ENCODE measurements at places on chromosomes 13 and 19. TPM values are rescaled to one million over a fixed set of nuclear protein-coding genes. Genes with fewer than 3 reads are reported as not detected.

Gene RTBDN
- not detected for total RNA-seq

- no peak for DNase-seq
These were observed 10.4 kb downstream of the XAB2 start for GRCh38 chr19:7618771-7619510.

Gene PSG6
- not detected for total RNA-seq

Gene ZNF836
- 27.8 TPM for total RNA-seq

DNA sequence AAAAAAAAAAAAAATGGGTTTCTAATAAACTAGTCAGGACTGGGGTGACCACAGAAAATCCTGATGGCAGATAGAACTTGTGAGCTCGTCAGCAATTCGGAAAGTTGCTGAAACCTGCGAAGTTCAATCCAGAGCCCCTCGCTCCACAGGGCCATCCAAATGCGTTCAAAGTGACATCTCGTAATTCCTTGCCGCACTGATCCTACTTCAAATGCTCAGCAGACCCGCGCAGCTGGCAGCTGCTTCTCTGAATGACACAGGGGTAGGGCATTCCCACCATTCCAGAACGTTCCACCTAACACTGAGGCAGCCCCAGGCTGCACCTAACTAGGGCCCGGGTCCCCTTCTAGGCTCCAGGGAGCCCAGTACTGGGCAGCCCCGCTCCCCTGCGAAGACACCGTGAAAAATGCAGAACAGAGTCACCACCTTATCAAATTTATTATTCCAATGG, 4.8 kb upstream of the DAPK3 start:
- DNase-seq: no peak

Gene HSPB6
- 25.4 TPM for total RNA-seq

Gene MIR17HG
- total RNA-seq: 9.0 TPM

DNA sequence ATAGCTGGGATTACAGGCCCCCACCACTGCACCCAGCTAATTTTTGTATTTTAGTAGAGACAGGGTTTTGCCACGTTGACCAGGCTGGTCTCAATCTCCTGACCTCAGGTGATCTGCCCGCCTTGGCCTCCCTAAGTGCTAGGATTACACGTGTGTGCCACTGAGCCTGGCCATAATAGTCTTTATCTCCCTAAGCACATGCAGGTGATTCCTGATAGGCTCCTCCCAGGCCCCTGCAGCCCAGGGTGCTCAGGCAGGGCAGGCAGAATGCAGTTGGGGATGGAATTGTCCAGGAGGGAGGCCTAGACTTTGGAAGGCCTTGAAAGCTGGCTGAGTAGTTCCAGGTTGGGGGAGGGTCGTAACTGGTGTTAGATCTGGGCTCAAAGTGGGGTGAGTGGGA, 8.5 kb downstream of the ZNF526 start:
- DNase-seq: no peak

DNA sequence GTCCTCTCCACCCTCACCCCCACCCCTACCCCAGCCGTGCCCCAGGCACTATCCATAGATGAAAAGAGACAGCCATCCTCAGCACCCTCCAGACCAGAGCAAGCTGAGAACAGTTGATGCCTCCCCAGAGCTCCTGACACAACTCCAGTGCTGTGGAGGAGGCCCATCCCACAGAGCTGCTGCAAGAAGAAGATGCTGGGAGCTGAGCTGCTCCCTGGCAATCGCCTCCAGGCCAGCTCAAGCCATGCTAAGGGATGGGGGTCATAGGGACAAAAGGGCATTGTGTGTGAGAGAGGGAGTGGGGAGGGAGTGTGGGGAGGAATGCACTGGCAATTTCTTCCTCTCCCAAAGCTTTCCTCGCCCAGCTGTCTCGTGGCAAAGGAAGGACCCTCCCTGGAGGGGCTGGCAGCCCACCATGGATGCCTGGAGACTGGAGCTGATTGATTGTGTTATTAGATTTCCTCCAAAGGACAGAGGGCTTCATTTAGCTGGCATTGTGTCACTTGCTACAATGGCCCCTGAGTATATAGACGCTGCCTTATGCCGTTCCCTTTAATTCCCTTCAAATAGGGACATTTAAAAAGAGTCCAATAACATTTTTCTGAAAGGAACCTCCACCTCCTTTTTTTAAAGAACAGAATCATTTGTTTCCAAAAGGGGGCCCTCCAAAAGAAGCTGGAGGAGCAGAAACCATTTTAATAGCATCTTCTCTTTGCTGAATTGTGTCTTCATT, 476.4 kb downstream of the FOXO1 start:
- DNase-seq: no peak

DNA sequence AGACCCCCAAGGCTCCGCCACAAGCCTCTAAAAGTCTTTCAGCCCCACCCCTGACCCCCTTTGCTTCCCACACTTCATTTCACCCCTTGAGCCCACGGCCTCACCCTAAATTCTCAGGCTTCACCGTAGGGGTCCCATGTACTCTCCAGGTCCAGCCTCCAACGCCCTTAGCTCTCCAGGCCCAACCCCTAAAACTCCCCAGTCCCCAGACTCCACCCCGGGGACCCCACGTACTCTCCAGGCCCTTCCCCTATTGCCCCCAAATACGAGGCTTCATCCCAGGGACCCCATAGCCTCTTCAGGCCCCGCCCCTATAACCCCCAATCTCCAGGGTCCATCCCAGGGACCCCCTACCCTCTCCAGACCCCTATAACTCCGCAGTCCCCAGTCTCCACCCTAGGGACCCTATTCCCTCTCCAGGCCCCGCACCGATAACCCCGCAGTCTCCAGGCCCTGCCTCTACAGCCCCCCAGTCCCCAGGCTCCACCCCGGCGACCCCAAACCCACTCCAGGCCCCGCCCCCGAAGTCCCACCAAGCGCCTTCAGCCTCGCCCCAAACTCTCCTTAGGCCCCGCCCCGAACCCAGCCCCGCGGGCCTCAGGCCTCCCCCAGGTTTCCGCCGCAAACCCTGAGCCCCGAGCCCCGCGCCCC, 619 bp downstream of the MED16 start:
- no peak for DNase-seq

GRCh38 chr13:107586216-107586615, 629.1 kb downstream of the LIG4 start:
- no peak for DNase-seq

DNA sequence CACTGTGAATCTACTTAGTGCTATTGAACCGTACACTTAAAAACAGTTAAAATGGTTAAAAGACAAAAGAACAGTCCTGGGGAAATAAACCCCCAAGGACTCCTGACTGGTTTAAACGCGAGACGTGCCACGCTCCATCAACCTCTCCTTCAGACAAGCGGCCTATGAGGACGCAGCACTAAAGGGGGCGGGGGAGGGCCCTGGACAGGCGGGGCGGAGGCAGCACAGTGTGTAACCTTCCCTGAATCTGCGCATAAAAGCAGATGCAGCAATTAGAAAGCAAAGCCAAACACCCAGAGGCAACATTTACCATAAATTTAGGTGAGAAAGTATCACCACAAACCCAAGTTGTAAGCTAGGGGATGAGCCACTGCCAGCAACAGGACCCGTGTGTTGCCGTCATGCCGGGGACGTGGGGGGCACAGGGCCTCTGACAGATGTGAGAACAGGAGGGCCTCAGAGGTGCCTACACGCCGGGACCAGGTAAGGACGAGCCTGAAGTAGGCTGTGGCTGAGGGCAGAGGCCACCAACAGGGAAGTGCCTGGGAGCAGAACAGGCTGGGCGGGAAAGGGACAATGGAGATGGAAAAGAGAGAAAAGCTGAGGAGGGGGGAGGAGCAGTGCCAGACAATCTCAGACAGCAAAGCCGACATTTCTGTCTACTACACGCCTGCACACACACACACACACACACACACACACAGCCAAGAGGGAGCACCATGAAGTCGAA, 15.3 kb upstream of the ADPRHL1 start:
- DNase-seq: no peak

GRCh38 chr13:84362777-84363176, 480.5 kb upstream of the SLITRK1 start:
- DNase-seq: no peak

DNA sequence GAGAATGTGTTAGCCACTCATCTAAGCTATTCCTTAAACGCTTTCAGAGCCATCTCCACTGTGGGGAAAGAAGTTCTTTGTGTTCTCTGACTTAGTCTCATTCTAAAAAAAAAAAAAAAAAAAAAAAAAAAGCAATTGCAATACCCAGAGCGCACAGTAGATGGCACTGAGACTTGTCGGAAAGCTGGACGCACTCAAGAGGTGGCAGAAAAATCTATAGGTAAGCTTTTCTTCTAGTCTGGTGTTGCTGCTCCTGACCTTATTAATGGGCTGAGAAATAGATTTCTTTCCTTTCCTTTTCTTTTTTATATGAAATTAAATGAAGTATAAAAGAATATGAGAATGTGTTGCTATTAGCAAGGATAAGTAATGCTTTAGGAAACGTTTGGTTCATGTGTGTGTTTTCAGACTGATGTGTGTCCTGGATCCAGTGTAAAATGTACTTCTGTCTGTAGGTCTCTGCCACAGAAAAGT, 4.7 kb upstream of the GJB2 start:
- DNase-seq: no peak

- DNase-seq: no peak
These were observed 100.2 kb upstream of the RFC3 start for GRCh38 chr13:33717775-33718174.

Gene CRLF1
- total RNA-seq: 2.5 TPM

DNA sequence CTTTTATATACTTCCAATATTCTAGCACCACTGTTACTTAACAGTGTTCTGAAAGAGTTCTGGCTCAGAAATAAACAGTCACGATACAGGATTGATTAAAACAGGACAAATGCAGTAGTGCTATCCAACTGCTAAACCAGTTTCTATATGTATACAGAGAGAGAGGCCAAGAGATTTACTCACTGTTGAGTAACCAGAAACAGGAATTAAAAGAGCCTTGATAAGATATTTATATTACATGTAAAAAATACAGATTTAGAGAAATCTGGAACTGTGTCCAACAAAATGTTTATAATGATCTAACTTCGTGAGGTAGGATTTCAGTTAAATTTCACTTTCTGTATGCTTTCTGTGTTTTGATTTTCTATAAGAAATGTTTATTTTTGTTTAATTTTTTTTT, 116.6 kb downstream of the CDK8 start:
- no peak for DNase-seq

Gene GPR4
- 0.32 TPM for total RNA-seq

Gene IGFL1
- not detected for total RNA-seq

- no peak for DNase-seq
These were observed 255.0 kb upstream of the SLITRK1 start for GRCh38 chr13:84137292-84137691.

DNA sequence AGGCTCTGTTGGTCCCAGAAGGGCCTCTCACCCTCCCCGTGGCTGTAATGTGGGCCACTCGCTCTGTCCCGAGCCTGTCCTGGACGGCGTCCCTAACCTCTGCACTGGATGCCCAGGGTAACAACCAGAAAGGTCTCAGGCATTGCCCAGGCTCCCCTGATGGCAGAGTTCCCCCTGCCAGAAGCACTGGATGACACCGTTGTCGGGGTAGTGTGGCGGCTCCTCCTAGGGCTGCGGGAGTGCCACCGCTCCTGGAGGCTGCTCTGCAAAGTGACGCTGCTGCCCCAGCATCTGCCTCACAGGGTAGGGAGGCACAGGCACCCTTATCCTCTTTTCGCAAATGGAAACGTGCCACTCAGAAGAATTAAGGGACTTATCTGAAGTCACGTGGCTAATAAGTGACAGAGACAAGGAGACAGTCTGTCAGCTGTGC, 32.0 kb downstream of the MPHOSPH8 start:
- DNase-seq: no peak

DNA sequence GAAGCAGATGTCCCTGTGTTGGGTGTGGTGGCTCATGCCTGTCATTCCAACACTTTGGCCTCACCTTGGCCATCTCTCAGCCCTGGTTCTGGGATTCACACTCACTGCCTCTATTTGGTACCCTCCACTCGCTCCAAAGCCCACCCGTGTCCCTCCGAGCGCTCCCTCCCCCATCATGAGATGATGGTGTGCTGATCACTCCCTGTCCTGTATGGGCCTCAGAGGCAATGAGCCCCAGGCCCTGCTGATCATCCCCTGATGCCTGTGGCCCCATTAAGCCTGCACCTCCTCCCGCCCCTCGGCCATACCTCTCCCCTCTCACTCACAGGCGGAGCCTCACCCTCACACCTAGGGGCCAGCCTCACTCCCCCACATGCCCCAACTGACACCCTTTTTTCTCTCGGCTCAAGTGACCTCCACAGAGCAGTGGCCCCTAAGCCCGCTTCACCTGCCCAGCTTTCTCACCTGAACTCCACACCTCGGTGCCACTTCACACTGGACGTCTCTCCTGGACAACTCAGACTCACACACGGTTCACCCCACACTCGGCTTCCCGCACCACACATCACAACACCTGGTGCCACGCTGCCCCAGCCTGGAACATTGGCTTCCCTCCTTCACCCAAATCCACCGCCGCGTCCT, 114.5 kb downstream of the STK24 start:
- no peak for DNase-seq

- DNase-seq: no peak
These were observed 11.8 kb downstream of the DAPK3 start for GRCh38 chr19:3958836-3959765.

DNA sequence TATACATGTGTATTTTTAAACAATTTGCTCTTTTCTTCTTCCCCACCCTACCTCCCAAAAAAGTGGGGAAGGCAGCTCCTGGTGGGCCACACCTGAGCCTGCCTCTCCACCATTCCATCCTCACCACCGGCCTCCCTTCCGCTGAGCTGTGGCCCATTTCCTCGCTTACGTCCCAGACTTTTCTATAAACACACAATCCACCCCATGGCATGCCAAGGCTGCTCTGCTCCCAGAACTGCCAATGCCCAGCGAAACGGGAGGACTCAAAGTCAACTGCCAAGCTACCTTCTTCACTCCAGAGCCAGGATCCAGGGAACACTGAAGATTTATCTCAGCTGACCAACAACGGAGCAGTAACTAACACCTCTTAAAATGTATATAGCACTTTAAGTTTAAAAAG, 2.8 kb downstream of the N4BP2L1 start:
- DNase-seq: no peak

DNA sequence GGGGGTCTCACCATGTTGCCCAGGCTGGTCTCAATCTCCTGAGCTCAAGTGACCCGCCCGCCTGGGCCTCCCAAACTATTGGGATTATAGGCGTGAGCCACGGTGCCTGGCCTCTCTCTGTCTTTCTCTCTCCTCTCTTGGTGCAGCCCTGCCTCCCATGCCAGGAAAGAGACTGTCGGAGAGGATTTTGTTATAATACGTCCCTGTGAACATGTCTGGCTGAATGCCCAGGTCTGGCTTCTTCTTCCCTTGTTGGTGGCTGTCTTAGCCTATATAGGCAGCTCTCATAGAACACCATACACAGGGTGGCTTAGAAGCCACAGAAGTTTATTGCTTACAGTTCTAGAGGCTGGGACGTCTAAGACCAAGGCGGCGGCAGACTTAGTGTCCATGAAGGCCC, 46.4 kb downstream of the PEX11G start:
- DNase-seq: no peak

Gene NFIX
- 83.5 TPM for total RNA-seq

DNA sequence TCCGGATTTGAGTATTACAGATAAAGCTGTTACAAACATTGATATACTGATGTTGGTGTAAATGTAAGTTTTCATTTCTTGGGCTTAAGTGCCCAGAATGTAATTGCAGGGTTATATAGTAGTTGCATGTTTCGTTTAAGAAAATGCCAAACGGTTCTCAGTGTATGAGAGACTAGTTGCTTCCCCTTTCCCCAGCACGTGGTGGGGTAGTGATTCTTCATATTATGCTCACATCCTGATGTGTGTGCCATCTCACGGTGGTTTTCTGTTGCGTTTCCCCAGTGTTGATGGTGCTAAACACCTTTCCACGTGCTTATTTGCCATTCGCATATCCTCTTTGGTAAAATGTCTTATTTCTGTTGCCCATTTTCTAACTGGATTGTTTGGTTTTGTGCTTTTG, 34.7 kb upstream of the F7 start:
- DNase-seq: no peak

Gene TPTE2
- total RNA-seq: 0.16 TPM

Gene SOX1
- not detected for total RNA-seq

Gene PPFIA3
- 5.2 TPM for total RNA-seq
